Nucleus accumbens (tissue), 56 donors: ENCODE measurements at places on chromosomes 5 and 9.

- DNase-seq: no peak
Measured at GRCh38 chr9:25025686-25026085, 480.0 kb upstream of the IZUMO3 start.

DNA sequence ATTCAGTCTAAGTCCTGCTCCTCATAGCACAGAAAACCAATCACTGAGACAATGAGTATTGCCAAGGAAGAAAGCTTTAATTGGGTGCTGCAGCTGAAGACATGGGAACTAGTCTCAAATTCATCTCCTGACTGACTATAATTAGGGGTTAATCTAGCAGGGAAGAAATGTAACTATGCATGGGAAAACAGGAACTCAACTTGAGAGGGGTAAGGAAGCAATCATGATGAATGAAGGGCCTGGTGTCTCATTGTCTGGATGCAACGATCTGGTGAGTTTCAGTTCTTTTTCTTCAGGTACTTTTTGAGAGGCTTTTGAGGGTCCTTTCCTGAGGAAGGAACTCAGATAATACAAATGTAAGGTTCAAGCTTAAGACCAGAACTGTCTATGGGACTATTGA, 24.0 kb upstream of the OCLN start:
- DNase-seq: no peak

DNA sequence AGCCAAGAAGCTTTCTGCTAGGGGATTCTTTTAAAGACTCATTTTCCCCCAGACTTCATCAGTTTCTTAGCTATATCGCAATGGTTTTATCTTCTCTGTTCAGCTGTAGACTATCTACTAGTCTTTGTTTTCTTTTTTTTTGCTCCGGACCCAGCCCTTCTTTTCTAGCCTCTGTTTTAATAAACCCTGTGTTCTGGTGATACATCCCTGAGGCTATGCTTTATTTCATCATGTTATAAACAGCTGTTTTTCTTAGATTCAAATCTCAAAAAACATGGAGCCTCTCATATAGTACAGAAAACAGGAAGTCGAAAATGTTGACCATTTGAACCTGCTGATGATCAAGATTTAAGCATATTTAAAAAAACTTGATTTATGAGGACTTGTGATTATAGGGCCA, 37.8 kb downstream of the SCGB3A1 start:
- no peak for DNase-seq

DNA sequence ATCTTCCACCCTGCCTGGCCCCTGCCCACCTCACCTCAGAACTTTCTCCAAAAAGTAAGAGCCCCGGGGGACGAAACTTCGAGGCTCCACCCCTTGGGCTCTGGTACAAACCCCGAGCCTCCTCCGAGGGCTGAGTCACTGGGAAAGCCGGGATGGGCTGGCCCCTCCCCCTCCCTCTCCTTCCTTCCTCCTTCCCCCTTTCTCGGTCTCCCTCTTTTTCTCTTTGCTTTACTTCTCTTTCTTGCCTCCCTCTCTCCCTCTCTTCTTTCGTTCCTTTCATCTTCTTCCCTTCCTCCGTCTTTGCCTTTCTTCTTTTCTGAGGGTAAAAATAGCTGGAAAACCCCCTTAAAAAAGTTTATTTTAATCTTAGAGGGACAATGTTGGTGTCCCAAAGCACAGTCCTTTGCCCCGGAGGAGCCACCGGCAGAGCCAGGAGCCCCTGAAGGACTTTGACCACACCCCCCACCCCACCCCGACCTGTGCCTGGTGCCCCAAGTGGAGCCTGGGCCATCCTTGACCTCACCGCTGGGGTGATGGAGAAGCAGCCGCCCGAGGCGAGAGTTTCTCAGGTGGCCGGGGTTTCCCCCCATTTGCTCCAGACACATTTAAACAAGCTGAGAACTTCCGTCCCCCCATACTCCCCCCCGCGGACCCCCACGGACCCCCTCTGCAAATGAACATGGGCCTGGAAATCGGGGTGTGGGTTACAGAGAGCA, 5.7 kb upstream of the NOTCH1 start:
- DNase-seq: no peak

GRCh38 chr5:73859696-73860095, 233.7 kb downstream of the ARHGEF28 start:
- no peak for DNase-seq

DNA sequence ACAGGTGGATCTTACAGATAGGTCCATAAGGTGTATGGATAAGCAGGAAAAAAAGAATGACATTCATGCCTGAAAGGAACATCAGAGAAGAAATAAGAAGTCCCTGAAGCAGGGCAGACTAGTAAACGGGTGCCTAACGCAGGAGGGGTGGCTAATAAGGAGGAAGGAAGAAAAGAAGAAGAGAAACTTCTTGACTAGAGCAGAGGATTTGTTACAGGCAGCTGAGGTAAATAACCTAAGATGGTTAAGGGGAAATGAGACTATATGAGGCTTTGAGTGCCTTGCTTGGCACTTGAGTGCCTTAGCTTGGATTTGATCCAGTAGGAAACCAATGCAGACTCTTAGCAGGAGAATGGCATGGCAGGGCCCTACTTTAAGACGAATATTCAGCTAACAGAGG, 313.5 kb upstream of the PDE4D start:
- no peak for DNase-seq

- DNase-seq: no peak
Measured at GRCh38 chr9:96168882-96169281, 133.1 kb downstream of the HSD17B3 start.

DNA sequence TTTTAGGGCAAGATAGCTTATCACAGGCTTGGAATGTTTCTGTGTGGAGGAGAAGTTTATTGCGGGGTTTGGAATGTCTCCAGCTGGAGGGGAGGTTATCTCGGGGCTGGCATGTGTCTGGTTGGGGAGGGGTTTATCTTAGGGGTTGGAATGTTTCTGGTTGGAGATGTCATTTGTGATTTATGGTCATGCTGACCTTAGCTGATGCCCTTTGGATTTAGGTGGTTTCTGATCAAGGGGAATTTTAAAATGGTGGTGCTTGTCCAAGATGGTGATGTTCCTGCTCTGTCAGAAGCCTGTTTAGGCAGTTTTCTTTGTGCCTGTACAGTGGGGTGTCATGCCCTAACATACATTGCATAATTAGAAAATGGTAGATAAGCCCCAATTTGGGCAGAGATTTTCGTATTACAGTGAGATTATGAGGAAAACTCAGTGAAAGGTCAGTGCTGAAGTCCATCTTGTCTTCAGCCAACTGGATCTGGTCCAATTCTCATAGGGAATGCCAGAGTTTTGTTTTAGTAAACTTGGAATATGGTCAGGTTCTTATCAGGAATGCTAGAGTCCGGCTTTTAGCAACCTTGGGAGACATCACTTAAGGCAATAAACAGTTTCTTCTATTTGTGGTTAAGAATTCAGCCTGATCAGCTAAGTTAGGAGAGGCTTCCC, 14.3 kb downstream of the CDK20 start:
- no peak for DNase-seq

- DNase-seq: no peak
Measured at GRCh38 chr9:98326459-98327248, 71.2 kb upstream of the TBC1D2 start.

DNA sequence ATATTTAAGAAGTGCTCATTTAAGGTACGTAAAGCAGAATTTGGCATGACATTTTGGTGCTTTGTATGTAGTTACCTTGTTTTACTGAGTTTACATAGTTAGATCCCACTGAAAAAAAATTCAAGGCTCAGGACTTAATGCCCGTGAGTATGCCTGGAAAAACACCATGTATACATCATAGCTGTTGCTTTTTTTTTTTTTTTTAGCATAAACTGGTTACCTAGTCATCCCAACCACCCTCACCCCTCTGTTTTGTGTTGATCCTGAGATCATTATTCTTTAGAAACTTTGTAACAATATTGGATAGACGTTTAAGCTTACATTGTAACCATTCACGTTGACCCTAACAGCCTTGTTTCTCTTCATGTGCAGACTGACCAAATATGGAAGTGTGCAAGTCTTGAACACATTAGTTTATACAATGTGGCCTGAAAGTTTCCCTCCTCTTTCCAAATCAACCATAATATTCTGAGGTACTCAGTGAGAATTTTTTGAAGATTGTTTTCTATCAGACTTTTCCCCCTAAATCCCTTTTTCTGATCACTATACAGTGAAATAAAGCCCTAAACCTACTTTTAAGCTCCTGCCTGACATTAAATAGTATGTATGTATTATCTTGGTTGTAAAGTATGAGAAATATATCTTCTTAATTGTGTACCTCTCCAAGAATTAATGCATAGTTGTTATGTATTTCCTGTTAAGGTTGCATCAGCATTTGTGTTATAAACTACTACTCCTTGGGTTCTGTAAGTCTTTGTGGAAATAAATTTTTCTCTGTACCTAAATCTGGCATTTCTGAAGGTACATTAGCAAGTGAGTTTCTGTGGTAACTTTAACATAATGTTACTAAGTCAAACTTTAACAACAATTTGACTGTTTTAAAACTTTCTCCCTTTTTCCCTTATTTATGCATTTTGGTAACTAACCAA, 4.4 kb downstream of the RABGAP1 start:
- DNase-seq: no peak

GRCh38 chr5:57804505-57804904, 321.9 kb upstream of the ACTBL2 start:
- DNase-seq: no peak

DNA sequence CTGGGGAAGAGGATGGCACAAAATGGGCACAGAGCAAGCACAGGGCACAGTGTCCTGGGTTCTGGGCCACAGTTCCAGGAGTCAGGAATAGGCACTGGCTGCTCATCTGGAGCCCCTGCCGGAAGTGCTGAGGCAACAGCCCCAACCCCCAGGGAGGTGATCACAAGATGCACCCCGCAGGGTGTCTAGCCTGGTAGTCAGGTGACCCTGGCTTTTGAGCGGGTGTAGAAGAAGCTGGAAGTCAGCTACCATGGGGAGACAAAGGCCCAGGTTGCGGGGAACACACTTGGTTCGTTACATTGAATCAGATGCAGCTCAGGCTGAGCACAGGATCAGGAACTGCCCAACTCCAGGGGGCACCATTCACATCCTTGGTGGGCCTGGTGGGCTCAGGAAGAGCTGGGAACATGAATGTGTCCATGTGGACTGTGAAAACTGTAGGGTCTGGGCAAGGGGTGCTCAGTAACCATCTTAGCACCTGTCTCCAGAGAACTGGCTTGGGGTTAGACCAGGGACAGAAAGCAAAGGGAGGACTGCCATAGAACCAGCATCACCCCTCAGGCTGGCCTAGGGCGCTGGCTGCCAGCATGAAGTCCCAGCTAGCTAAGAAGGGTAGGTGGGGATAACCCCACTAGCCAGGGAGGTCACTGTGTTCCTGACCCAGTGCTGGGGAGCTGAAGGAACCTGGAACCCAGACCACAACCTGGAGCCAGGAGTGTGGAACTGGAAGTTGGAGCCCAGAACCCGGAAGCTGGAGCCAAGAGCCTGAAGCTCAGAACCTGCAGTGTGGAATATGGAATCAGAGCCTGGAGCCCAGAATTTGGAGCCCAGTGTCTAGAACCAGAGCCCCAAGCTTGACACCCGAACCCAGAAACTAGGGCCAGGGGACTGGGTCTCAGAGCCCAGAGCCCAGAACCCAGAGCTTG, 6.1 kb upstream of the SLC34A1 start:
- no peak for DNase-seq

DNA sequence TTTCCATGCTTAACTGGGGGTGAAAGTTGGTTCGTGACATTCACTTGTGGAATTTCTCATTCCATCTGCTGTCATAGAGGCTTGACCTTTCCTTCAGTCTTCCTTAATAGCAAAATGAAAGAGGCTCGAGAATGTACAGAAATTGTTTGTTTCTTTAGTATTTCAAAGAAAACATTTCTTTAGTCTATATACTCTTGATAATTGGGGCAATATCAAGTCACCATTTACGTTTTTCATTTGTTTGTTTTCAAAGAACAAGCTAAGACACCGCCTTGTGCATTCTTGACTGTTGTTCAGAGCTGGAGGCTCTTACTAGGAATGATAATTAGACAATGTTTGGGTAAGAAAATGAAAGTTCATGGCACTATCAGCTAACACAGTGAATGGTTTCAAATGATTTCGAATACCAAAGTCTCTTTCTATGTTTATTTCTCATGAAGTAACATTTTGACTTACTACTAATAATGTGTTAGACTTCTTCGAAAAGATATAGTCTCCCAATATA, 835.4 kb downstream of the SEMA5A start:
- no peak for DNase-seq

DNA sequence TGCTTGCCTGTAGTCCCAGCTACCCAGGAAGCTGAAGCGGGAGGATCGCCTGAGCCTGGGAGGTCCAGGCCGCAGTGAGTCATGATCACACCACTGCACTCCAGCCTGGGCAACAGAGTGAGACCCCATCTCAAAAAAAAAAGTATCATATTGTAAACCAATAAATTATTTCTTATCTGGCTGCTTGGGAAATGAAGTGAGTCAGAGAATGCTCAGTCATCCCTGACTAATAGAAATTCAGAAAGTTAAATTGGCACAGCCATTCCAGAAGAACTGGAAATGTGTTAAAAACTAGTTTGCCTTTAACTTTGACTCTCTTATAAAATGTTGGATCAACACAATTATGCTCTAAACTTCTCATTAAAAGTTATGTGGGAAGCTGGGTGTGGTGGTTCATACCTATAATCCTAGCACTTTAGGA, 9.8 kb upstream of the GNE start:
- DNase-seq: no peak

- no peak for DNase-seq
Measured at GRCh38 chr5:122940890-122941289, 95.5 kb downstream of the SNX24 start.

GRCh38 chr5:132822650-132823480, 7.6 kb downstream of the SHROOM1 start:
- peak; percentile 24 for DNase-seq

DNA sequence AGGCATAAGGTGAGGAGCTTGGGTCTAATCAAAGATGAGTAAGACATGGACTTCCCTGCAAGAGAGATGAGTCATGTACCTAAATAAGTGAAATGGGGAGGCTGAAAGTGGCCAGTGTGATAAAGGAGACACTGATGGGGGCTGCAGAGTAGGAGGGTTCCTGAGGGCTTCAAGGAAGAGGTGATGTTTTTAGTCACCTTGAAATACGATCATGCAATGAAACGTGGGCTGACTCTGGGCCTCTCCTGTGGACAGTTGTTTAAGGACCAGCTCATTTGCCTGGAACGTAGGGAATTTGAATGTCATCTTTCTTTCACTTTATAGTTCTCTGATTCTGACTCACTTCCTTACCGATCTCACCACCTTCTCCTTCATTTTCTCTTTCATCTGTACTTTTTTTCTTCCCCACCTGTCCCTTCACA, 49.6 kb upstream of the CPLX2 start:
- no peak for DNase-seq
